ENCODE measurements at places on chromosomes 1 and 21. TPM values are rescaled to one million over a fixed set of nuclear protein-coding genes. Genes with fewer than 3 reads are reported as not detected.

The SLC9C2 gene
- total RNA-seq: not detected

The ERICH3 gene
- 0.04 TPM for total RNA-seq

GRCh38 chr1:93585059-93585966 lies 96.3 kb downstream of the BCAR3 start:
- no peaks in the 10 kb centered on the region for H3K27me3 ChIP-seq
- H3K4me1 ChIP-seq: peaks cover 41% of the 10 kb centered on the region
- peak overlapping the region; percentile 78 for H3K27ac ChIP-seq
- no peak overlapping the region for H3K4me3 ChIP-seq
- peaks cover 54% of the 10 kb centered on the region for H3K36me3 ChIP-seq

- no peak overlapping the region for H3K4me3 ChIP-seq
- no peak overlapping the region for H3K27ac ChIP-seq
- H3K4me1 ChIP-seq: no peaks in the 10 kb centered on the region
- H3K27me3 ChIP-seq: no peaks in the 10 kb centered on the region
- DNase-seq: no peak
Observed at GRCh38 chr1:213201380-213202155, 150.5 kb downstream of the RPS6KC1 start.

DNA sequence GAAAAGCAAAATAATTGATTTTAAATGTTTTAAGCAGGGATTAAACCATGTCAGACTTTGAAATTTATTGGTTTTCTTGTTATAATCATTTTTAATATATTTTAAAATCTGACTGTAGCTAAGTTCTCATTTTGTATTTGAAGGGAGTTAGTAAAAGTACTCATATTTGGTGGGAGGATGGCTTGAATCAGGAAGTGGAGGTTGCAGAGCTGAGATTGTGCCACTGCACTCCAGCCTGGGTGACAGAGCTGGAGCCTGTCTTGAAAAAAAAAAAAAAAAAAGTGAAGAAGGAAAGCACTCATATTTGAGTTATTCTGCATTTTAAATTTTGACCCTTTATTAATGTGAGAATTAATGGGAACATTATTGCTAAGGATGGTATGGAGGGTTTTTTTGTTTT lies 106.0 kb downstream of the RABGAP1L start:
- no peak for DNase-seq
- H3K27me3 ChIP-seq: no peaks in the 10 kb centered on the region
- H3K27ac ChIP-seq: no peak overlapping the region
- no peaks in the 10 kb centered on the region for H3K36me3 ChIP-seq
- H3K4me1 ChIP-seq: peaks cover 2% of the 10 kb centered on the region
- H3K4me3 ChIP-seq: no peak overlapping the region

DNA sequence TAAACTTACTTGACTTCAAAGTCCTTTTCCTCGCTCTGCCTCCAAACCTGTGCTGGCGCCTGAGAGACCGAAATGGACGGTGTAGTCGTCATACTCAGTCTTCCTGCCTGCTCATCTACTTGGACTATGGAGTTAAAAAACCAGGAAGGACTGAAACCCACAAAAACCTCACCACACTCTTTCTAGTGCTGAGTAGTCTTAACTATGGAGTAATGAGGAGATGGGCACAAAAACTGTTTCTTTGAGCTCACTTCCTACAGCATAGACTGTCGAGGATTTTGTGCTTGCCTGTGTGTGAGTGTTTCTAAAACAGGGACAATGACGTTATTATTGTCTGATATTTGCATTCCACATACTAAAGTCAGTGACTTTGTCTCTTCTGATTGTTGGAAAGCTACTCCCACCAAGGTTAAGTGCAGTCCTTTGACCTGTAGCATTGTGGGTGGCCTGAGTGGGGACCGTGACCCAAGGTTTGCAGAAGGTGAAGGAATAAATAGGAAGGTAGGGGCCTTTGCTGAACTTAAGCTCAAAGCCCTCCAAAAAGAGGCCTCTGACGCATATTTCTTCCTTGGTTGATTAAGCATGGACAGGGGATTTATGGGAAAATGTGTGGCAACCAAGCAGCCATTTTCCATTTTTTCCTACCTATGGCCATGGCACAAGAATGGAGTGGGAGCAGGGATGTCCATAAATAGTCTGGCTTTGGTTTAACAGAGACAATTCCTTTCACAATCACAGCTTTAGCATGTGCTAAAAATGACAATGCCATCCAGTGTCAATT lies 109.6 kb downstream of the ZBTB18 start:
- H3K36me3 ChIP-seq: no peaks in the 10 kb centered on the region
- H3K27ac ChIP-seq: no peak overlapping the region
- no peak for DNase-seq
- H3K27me3 ChIP-seq: no peaks in the 10 kb centered on the region

GRCh38 chr1:187837787-187838186 lies 1009.0 kb downstream of the PLA2G4A start:
- H3K27ac ChIP-seq: no peak overlapping the region
- H3K27me3 ChIP-seq: no peaks in the 10 kb centered on the region
- H3K36me3 ChIP-seq: no peaks in the 10 kb centered on the region
- no peaks in the 10 kb centered on the region for H3K4me1 ChIP-seq

DNA sequence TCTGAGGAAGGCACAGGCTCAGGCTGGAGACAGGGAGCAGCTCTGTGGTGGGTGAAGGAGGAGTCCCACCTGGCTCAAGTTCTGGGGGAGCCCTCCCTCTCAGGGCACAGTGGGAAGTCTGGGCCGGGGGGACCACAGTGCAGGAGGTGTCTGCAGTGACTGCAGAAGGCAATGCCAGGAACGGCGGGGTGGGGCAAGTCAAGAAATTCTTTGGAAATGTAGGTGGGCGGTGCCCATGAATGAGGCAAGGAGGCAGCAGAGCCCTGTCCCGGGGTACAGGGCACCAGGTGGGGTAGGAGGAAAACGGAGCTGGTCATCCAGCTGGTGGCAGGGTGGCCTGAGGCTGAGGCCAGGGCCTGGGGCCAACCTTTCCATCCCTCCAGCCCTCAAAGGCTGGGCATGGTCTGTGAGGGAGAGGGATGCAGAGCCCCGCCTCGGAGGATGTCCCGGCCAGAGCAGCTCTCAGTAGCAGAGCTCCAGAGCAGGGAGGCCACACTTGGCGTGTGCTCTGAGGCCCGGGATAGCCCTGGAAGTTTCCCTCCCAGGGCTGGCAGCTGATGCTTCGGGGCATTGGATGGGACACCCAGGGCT lies 4.7 kb downstream of the TFF3 start:
- peak; percentile 64 for DNase-seq
- no peaks in the 10 kb centered on the region for H3K36me3 ChIP-seq
- H3K4me1 ChIP-seq: peaks cover 59% of the 10 kb centered on the region

- peaks cover 23% of the 10 kb centered on the region for H3K27me3 ChIP-seq
- H3K36me3 ChIP-seq: no peaks in the 10 kb centered on the region
- no peak for DNase-seq
- H3K4me1 ChIP-seq: peaks cover 44% of the 10 kb centered on the region
- no peak overlapping the region for H3K4me3 ChIP-seq
- no peak overlapping the region for H3K27ac ChIP-seq
Observed at GRCh38 chr1:201262963-201263608, 20.2 kb upstream of the PKP1 start.

DNA sequence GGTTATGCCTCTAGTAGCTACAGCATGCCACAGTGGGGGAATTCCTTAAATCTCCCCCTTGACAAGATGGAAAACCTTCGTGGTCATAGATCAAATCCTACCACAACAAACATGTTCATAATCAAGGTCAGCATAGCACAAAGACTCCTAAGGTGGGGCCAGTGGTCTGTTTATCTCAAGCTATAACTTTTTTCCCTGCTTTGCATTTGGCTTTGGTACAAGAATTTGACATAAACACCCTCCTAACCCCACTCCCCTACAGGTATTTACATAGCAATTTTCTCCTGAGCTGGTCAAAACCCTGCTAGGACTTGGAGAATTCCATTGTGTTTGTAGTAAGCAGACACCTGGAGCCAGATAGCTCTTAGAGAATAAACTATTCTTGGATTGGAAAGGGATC lies 58.5 kb downstream of the HIVEP3 start:
- H3K4me3 ChIP-seq: no peak overlapping the region
- H3K4me1 ChIP-seq: peaks cover 14% of the 10 kb centered on the region
- no peaks in the 10 kb centered on the region for H3K36me3 ChIP-seq
- H3K27me3 ChIP-seq: no peaks in the 10 kb centered on the region
- no peak overlapping the region for H3K27ac ChIP-seq

The CD48 gene
- 1.2 TPM for total RNA-seq

DNA sequence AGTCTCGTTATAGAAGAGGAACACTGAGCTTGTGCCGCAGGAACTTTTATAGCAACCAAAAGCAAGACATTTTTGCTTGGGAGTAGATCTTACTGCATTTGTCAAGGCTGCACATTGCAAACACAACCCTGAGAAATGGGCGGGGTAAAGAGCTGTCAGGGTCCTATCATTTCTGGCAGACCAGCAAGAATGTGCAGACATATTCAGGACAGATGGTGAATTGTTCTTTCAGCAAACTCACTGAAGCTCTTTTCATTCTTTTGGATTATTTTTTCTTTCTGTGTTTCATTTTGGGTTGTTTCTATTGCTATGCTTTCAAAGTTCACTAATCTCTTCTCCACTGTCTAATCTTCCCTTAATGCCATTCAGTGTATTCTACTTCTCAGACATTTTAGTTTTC lies 5.1 kb upstream of the ACTN2 start:
- H3K4me3 ChIP-seq: no peak overlapping the region
- DNase-seq: no peak
- H3K36me3 ChIP-seq: no peaks in the 10 kb centered on the region

The DCAF6 gene
- 91.0 TPM for total RNA-seq

DNA sequence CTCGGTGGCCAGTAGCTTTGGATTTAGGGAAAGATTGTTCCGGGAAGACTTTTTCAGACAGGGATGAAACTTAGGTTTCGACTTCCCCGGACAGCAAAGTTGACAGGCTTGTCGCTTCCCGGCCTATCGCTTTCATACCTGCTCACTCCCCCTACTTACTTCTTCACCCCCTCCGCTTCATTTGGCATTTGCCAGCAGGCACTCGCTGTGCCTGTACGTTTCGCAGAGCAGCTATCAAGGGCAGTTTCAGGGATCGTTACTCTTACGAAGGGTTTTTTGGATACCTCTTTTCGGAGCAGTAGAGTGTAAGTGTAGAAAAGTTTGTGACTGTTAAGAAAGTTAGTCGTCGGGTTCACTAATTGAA lies 393 bp downstream of the BLZF1 start:
- peak overlapping the region; percentile 87 for H3K27ac ChIP-seq
- peak overlapping the region; percentile 70 for H3K4me3 ChIP-seq
- peaks cover 2% of the 10 kb centered on the region for H3K4me1 ChIP-seq
- peaks cover 7% of the 10 kb centered on the region for H3K36me3 ChIP-seq
- peak; percentile 27 for DNase-seq

DNA sequence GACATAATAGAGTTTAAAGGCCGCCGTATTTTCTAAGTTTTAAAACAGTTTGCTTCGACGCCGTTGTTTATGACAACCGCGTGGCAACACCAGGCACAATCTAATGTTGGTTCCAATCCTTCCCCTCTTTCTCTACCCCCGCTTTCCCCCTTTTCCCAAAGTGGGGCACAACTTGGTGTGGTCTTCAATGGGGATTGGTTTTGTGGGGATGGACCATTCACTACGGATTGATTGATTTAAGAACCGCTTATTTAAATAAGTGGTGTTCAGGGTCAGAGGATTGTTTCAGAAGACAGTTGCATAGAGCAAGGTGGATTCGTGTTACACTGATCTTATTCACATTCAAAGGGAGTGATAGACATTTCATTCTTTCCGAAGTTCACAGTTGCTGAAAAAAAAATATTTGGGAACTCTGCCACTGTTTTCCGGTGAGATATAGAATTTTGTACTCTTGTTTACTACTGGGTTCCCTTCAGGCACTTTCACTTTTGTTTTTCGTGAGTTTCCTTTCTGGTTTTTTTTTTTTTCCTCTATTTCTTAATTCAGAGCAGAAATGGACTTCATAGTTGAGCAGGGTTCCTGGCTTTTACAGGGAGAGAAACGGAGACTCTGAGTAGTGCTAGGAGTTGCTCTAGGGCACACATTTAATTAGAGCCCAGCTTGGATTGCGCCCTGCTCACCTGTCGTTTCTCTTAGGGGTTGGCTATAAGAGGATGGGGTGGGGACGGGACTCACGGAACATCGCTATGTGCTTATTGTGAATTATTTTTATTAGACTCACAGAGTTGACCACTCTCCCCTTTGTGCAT lies 79.6 kb upstream of the AK4 start:
- peak overlapping the region; percentile 73 for H3K4me3 ChIP-seq
- peaks cover 21% of the 10 kb centered on the region for H3K4me1 ChIP-seq
- no peaks in the 10 kb centered on the region for H3K36me3 ChIP-seq
- no peaks in the 10 kb centered on the region for H3K27me3 ChIP-seq
- peak overlapping the region; percentile 95 for H3K27ac ChIP-seq

The CHIT1 gene
- total RNA-seq: 0.09 TPM

The ST6GALNAC5 gene
- 2.8 TPM for total RNA-seq

DNA sequence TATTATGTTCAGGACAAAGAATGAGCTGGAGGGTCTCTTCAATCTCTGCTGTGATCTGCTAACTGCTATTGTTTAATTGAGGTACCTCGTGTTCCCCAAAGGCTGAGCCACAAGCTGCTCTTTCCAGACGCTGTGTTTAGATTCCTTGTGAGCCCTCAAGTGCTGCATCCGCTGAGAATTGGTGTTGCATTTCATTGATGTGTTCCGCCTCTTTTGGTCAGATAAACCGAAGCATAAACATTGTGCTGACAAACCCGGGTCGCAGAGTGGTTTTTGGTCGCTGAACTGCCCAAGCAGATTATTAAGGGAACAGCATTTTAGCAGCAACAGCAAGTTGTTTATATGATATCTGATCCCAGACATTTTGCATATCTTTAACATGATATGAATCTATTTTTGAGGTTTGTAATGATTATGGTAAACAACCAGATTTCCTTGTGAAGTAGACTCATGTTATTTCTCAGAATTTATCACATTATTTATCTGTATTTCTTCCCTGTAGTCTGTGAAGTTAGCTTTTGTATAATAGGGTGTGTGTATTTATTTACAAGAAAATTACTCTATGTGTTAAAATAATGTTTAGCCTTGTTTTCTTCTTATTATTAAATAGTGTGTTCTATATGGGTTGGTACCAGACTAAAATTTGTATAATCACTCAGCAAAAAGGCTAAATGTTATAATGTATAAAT lies 217.2 kb upstream of the C1orf105 start:
- no peaks in the 10 kb centered on the region for H3K36me3 ChIP-seq
- no peak for DNase-seq
- H3K27ac ChIP-seq: no peak overlapping the region
- H3K4me3 ChIP-seq: no peak overlapping the region
- H3K4me1 ChIP-seq: peaks cover 2% of the 10 kb centered on the region

- no peaks in the 10 kb centered on the region for H3K4me1 ChIP-seq
- DNase-seq: no peak
- H3K27me3 ChIP-seq: no peaks in the 10 kb centered on the region
- H3K36me3 ChIP-seq: no peaks in the 10 kb centered on the region
Observed at GRCh38 chr1:198540580-198540979, at the start of gene ATP6V1G3. Gene ATP6V1G3 (minus strand): TSS chr1:198540680. CDS start chr1:198540650, 30 bp downstream.

GRCh38 chr1:196007763-196008162 lies 600.5 kb downstream of the KCNT2 start:
- no peaks in the 10 kb centered on the region for H3K27me3 ChIP-seq
- H3K4me3 ChIP-seq: no peak overlapping the region
- DNase-seq: no peak
- H3K36me3 ChIP-seq: no peaks in the 10 kb centered on the region
- no peak overlapping the region for H3K27ac ChIP-seq

The CATSPERE gene
- total RNA-seq: 1.1 TPM
